ENCODE measurements at places on chromosomes 2 and 18. TPM values are rescaled to one million over a fixed set of nuclear protein-coding genes. Genes with fewer than 3 reads are reported as not detected.

The ABCB11 gene
- not detected for total RNA-seq

The TRIM54 gene
- 0.24 TPM for total RNA-seq

The CDH20 gene
- 0.13 TPM for total RNA-seq

The FSIP2 gene
- 0.24 TPM for total RNA-seq

The C2orf78 gene
- total RNA-seq, result not detected

The TUBB6 gene
- total RNA-seq, result 214 TPM

The LAMA1 gene
- 16.0 TPM for total RNA-seq

The CNTNAP5 gene
- total RNA-seq, result not detected

The PEX13 gene
- total RNA-seq, result 30.0 TPM

The NCKAP5 gene
- total RNA-seq, result 2.2 TPM

The CNNM3 gene
- total RNA-seq, result 4.3 TPM

The FAM228B gene
- total RNA-seq, result 9.6 TPM
